ENCODE measurements at places on chromosomes 7 and 10.
A peak's percentile ranks its signal among the peaks of the same experiment; 100 is the strongest.

GRCh38 chr10:77866598-77866997, 60.0 kb downstream of the DLG5 start:
- no peak for DNase-seq

- no peak for DNase-seq
Observed at GRCh38 chr7:23430893-23431259, 39.4 kb downstream of the IGF2BP3 start.

- DNase-seq, result peak; percentile 20
Observed at GRCh38 chr10:14382022-14382421, 51.3 kb upstream of the FRMD4A start.

GRCh38 chr10:77071956-77072355, 565.7 kb downstream of the KCNMA1 start:
- no peak for DNase-seq

DNA sequence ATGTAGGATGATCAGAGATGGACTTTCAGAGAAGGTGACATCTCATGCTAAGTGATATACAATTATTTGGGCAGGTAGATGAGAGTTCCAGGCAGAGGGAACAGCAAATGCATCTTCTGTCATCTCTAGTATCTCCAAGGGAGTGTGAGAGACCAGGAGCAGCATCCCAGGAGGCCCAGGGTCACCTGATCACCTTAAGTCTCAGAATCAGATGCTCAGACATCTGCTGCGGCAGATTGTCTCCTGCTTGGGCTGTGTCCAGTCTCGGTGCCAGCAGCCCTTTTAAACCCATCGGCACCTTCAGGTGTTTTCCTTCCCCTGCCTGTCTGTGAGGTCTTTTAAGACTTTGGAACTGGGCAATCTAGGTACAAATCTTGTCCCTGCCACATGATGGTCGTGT, 690.6 kb downstream of the LRMDA start:
- no peak for DNase-seq

- DNase-seq, result no peak
Observed at GRCh38 chr7:151311294-151311864, 30.2 kb upstream of the NUB1 start.

DNA sequence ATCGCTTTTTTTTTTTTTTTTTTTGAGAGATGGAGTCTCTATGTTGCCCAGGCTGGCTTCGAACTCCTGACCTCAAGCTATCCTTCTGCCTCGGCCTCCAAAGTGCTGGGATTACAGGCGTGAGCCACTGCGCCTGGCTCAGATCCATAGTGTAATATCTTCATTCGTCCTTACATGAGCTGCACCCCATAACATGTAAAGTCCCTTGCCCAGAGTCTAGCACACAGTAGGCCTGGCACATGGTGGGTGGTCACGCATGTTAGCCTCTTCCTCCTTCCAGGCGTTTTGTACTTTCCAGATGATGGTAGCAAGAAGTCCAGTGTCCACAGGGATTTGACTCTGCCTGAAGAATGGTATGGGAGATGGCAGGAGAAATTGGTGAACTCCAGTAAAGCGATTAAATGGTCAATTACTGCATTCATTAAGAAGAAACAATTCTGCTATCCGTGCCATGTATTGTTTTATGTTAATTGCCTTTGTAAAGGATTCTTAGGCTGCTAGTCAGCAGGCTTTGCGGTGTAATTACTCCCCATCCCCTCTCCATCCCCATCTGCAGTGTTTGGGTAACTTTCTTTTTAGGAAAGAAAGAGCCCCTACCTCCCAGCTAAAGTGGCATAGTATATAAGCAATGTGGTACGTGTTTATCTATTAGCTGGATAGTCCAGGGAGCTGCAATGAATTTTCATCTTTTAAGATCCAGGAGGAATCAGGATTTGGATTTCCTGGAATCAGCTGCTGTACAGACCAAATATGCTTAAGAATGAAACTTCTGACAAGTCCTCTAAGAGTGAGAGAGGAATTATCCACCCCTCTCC, 1.2 kb downstream of the TPST1 start:
- DNase-seq, result no peak

DNA sequence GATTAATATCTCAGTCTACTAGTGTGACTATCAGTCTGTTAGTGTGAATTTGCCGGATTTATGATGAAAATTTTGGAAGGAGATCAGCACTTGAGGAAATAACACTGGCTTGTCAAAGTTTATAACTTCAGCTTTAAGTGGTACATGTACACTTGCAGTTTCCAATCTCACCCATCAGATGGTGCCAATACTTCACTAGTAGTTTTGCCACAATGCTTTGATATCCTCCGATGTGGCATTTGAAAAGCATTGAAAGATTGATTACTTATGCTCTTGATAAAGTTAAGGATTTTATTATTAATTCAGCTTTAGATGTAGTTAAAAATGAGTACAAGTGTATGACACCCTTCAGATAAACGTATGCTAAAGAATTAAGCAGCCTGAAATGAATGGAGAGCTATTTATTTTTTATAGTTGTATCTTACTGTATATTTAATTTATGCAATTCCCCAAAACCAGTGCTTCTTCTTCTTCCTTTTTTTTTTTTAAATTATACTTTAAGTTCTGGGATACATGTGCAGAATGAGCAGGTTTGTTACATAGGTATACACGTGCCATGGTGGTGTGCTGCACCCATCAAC, 98.2 kb downstream of the ANLN start:
- no peak for DNase-seq

DNA sequence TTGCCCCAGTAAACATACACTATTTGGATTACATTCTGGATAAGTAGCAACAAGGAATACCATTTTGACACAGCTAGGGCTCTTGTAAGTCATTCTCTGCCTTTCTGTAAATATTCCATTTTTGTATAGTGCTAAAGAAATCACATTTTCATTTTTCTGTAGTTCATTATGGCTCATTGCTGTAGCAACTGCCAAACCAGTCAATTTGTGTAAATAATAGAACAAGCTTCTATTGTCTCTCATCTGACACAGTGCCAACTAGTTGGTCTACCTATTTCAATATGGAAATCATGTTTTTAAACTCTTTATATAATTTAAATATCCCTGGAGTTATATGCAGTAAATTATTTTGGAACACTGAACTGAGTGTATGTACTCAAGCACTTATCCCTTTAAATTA, 193.7 kb downstream of the RELN start:
- no peak for DNase-seq

DNA sequence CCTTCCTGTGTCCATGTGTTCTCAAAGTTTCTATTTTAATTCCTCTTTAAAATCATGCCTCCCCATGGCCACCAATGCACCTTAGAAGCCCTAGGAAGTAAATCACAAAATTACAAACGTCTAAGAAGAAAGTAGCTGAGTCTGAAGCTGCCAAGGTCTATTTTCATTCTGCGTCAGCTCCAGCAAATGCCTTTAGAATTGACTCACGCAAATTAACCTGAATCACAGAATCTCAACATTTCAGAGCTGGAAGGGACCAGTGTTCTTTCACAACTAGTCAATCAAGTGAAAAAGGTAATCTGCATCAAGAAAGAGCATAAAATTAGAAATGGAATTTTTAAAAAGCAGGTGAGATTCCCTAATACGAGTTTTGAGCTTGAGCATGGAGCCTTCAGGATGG, 1017.6 kb downstream of the SORCS3 start:
- no peak for DNase-seq

DNA sequence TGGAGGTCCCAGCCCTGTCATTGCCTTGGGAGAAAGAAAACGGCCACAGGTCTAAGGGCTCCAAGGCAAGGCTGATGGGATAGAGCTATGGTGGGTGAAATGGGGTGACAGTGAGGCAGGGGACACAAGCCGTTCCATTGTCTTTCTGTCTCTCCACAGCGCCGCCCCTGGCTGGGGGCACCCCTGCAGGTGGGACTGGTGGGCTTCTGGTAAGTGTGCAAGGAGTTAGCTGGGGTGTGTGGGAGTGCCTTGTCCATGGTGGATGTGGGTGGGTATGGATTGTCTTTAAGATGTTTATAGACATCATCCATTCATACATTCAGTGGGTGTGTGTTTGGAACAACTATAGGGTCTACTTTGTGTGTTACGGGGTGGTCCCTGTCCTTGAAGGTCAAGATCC, 7.5 kb downstream of the SFXN3 start:
- DNase-seq, result no peak

DNA sequence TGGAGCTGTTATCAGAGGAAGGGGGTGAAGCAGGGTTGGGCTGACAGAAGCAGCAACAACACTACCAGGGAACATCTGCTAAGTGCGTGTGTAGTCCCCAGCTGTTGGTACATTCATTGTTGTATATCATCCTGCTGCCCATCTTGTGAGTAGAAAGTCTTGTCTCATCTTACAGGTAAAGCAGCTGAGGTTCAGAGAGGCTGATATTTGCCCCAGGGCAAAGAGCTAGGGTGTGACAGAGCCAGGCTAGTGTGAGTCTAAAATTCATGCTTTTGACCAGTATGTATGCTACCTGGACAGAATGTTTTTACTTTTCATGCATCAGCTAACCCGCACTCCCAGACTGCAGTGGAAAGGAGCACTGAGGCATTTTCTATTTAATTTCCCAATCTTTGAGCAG, 221.6 kb downstream of the STK31 start:
- no peak for DNase-seq

DNA sequence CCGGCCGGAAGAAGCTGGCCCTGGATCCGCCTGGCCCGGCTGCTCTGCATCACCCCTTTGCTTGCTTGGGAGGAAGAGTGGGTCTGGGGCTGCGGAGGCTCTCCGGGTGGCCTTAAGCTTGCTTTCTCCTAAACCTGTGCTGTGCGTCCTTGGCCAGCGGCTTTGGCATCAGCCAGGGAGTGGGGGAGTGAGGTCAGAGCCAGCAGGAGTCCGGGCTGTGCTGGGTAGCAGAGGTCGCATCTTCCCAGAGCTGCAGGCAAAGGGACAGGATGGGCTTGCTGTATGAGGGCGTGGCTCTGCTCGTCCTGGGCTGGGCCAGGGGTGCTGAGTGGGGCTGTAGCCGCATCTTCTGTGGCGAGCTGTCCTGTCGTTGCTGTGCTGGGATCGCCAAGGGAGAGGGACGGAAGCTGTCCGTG, 21.1 kb downstream of the BNIP3 start:
- DNase-seq, result no peak

GRCh38 chr10:34097682-34098081, 717.4 kb downstream of the PARD3 start:
- no peak for DNase-seq

DNA sequence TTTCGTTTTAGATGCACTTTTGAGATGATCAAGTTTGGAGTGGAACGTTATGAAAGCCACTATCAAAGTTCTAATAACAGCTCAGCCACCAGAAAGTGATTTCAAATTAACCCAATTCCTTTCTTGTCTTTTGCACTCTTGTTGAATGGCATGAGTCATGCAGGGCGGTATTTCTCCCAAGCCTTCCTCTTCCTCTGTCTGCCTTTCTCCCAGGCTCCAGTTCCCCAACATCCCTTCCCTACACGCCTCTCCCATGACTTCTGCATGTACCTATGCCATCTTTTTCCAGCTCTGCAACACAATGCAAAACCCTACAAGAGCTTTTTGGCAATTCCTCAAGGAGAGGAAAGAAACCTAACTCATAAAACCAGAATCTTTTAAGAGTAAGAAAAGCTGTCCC, 21.8 kb upstream of the NPS start:
- no peak for DNase-seq

DNA sequence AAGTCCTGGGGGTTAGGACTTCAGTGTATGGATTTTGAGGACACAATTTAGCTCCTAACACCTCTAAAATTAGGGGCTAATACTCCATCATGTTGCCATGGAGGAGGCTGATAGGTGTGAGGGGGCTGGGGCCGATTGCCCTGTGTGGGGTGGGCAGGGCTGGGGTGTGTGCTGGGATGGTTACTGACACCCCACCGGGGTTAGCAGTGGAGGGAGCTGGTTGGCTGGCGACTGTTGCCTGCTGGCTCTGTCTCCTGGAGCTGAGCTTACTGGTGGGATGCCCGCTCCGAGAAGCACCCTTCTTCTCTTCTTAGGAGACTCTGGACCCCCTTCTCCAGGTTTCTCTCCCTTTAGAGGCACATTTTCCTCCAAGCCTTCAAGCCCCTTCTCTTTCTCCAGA, 22.2 kb upstream of the SH2D4B start:
- no peak for DNase-seq

DNA sequence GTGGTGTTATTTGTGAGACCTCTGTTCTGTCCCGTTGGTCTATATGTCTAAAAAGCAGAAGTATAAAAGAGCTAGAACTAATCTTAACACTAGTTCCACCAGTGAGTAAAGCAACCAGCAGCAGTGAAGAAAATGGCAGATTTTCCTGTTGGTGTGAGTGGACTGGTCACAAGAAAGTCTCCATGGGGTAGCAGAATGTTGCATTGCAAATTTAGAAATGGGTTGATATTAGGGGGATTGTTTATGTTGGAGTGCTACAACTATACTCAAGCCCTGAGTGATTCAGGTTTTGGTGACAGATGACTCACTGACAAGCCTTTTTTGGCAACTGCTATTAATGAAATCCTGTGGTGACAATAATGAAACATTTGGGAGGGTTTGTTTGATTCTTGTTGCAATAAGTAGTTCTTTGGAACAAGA, 5.6 kb downstream of the AVL9 start:
- no peak for DNase-seq

GRCh38 chr7:127715901-127716300, 63.9 kb downstream of the SND1 start:
- no peak for DNase-seq

DNA sequence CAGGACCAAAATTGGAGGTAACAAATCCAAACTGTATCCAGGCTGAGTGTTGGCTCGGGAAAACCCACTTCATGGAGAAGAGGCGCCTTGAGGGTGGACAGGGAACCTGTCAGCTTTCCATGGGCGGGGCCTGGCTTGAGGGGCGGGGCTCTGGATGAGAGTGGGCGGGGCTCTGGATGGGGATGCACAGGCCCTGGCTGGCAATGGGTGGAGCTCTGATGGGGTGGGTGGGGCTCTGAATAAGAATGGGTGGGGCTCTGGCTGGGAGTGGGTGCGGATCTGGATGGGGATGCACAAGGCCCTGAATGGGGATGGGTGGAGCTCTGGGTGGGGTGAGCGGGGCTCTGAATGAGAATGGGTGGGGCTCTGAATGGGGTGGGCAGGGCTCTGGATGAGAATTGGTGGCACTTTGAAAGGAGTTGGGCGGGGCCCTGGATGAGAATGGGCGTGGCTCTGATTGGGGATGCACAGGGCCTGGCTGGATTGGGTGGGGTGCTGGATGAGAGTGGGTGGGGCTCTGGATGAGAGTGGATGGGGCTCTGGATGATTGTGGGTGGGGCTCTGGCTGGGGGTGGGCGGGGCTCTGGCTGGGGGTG, 96.6 kb upstream of the NPTX2 start:
- DNase-seq, result no peak

GRCh38 chr7:636396-636795, 90.1 kb upstream of the DNAAF5 start:
- peak; percentile 35 for DNase-seq

DNA sequence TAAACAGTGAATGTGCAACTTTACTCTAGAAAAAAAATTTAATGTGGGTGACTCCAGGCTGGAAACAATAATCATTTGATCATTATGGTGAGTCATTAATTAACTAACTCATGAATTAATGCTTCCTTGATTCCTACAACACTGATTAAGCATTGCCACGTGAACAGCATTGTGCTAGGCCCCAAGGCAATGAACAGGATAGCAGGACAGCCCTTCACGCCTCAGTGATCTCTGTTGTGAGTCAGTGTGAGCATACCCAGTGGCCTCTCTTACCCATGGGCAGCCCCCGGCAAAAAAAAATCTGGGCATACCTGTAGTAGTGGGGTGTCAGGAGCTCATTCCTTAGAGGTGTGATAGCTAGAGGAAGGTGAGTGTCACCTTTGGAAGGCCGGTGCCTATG, 76.0 kb downstream of the DENND2A start:
- DNase-seq, result no peak

- DNase-seq, result no peak
Observed at GRCh38 chr7:116543664-116544063, 18.8 kb downstream of the CAV1 start.
